ENCODE measurements at places on chromosomes 3 and 15.

DNA sequence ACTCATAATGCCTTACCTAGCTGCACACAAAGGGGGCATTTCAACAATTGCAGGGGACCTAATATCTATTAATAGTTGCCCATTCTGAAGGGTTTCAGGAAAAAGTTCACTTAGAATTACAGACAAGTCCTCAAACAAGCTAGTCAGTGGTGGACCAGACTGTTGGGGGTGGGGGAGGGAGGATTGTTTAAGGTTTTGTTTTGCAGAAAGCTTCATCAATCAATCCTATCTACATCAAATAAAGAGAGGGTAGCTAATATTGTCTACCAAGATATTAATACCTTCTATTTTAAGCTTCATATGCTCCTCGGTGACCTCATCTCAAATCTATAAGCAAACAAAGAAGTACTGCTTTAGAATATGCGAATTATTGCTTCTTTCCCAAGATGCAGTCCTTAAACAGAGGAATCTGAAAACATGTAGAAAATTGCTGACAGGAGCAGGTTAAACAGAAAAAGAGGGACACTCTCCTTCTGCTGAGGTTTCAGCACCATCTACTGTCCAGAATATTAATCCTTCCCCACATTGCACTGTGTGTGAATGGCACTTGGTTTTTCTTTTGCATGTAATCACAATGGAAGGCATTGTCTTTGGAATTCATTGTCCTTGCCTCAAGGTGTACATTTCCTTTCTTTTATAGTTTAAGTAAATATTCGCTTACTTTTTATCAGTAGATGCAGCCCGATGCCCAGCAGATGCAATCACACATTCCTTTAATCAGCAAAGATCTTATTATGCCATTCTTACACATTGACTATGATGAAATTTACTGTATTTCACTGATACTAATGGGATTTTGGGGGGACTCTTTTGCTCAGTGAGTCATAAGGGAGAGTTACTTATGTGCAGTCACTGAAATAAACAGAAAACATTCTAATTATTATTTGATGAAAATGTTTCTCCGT lies 94.7 kb downstream of the IL5RA start:
- no peak for DNase-seq

- no peak for DNase-seq
These were observed 47.1 kb upstream of the ANKRD28 start for GRCh38 chr3:15844889-15845288.

DNA sequence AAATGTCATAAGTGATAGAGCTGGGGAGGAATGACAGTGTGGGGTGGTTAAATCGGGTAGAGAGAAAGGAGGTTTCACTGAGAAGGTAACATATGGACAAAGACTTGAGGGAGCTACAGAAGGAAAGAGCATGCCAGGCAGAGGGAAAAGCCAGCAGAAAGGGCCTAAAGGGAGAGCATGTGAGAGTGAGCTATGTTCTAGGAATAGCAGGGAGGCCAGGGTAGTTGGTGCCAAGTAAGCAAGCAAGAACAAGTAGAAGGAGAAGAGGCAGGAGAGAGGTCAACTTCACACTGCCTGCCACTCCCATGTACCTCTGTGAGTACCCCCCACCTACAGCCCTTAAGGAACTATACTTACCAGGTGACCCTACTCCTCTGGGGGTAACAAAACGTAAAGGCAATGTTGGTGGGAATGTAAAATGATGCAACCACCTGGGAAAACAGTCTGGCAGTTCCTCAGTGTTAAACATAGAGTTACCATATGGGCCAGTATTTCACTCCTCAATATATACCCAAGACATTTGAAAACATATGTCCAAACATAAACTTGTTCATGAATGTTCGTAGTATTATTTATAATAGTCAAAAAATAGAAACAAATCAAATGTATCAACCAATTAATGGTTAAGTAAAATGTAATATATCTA lies 67.6 kb downstream of the SFMBT1 start:
- DNase-seq: no peak

DNA sequence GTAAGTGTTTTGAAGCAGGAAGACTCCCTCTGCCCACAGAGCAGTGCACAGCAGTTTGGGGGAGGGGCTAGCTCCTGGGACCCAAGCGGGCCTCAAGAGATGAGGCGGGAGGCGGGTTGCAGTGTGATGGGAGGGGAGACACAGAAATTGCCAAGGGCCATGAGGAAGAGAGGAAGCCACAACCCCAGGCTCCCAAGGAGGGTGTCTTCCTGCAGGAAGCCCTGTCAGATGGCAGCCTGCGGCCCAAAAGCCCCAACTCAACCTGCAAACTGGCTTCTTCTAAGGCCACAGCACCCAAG lies 7.3 kb upstream of the ISLR2 start:
- DNase-seq: no peak

DNA sequence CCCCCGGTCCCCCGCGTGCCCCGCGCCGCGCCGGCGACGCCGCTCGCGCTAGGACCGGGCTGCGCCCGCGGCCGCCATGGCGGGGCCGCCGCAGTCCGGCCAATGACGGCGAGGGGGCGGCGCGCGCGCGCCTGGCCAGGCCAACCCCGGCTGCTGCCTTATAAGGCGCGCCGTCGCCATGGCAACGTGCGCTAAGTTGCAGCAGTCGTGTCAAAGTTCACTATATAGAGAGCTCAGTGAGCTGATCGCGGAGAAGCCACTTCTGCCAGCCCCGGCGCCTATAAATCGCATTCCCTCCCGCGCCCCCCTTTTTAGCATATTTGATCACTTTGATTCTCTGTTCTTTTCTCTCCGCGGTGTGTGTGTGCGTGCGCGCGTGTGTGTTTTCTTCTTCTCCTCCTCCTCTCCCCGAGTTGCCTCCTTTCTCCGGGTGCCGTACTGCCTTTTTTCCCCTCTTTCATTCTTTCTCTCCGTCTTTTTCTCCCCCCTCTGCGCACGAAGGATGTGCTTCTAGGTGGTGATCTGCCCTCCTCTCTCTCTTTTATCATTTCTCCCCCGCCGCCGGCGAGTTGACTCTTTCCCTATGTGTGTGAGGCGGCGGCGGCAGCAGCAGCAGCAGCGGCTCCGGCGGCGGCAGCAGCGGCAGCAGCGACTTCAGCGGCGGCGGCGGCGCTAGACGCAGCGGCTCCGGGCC lies at the start of gene NR2F2:
TSS of gene NR2F2 (plus strand) at position 251 of the 694 bp plus-strand sequence. CDS start 1,406 bp downstream, outside the sequence.
- peak; percentile 99 for DNase-seq

GRCh38 chr3:96000966-96001365 lies 813.4 kb upstream of the EPHA6 start:
- DNase-seq: no peak

- DNase-seq: peak; percentile 63
These were observed 1071.9 kb downstream of the IGSF11 start for GRCh38 chr3:117962750-117963149.

GRCh38 chr3:2677501-2677900 lies 432.7 kb downstream of the IL5RA start:
- no peak for DNase-seq

DNA sequence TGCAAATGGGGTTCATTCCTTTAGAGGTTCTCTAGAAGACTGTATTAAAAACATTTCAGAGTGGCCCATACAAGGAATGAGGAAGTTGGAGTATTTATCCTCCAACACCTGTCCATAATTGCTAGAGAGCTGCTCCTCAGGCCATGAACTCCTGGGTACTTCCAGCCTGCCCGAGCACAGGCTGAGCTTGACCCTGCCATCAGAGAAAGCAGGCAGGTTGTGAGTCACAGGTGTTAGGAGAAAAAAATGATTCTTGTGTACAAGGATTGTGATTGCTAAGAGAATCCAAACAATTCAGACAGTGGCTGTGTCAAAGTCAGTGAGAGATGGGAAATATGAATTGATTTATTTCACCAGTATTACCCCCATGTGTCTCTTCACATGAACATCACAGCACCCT lies 156.8 kb upstream of the GADL1 start:
- DNase-seq: no peak

DNA sequence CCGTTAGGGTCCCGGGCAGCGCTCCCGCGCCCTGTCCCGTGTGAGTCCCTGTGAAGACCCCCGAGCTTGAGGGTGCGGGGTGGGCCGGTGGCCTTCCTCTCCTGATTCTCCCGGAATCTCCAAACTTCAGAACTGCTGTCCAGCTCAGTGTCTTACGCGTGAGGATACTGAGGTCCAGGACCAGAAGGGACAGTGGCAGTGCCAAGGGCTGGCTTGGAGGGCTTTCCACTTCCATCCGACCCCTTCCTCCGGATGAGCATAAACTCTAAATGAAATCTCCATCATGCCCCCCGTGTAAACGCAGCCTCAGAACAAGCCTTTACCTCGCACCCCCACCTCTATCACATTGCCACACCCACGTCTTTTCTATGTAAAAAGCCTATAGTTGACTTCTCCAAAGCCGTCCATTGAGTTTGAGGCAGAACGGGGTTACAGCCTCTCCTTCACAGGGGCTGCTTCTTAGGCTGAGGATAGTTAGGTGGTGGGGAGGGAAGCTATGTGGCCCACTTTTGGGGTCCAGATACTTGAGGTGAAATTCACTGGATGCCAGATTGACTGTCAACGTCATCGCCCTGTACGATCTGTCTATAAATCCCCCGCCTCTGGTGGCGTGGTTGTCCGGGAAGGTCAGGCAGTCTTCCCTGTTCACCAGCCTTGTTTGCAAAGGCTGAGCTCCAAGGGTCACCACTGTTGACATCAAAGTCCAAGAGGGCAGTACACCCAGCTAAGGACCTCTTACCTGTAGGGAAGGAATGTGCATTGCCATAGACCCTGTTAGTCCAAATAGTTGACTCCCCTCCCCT lies 1.1 kb downstream of the EDEM1 start:
- peak; percentile 27 for DNase-seq

- no peak for DNase-seq
These were observed 310.4 kb upstream of the NR2F2 start for GRCh38 chr15:96020133-96020532.

DNA sequence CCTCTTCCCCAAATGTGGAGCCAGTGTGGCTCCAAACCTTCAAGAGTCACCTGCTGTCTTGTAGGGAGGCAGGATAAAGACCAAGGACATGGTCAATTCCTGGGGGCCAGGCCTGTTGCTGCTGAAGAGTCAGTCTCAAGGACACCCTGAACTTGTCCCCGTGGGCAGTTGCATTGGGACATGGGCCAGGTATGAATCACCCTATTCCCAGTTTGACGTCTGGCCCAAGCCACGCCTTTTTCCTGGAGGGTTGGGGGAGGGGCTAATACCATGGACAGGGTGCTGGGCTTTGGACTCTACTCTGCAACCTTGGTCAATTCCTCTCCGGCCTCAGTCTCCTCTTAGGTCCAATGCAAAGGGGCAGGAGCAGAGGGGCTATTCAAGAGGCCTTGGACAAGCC lies 10.4 kb downstream of the ATP2B2 start:
- peak; percentile 17 for DNase-seq

- DNase-seq: no peak
These were observed 10.2 kb downstream of the RAF1 start for GRCh38 chr3:12653747-12654146.

GRCh38 chr15:90901175-90902039 lies 1.7 kb upstream of the MAN2A2 start:
- no peak for DNase-seq

DNA sequence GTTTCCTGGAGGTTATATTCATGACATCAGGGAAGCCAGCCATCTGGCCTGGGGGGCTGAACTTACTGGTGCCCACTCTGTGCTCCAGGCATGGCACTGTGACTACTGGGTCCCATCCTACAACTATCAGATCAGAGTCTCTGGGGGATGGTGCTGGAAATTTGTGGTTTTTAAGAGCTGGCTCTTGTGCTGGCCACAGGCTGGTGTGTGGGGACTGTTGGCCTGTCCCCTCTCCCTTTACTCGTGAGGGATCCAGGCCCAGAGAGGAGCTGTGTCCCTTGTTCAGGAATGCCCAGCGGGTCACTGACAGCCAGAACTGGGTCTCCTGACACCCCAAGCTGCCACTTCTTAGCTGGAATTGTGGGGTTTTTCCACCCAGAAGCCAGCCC lies 44.5 kb upstream of the SEC22A start:
- no peak for DNase-seq

- DNase-seq: no peak
These were observed 43.7 kb downstream of the MECOM start for GRCh38 chr3:169619793-169620192.

DNA sequence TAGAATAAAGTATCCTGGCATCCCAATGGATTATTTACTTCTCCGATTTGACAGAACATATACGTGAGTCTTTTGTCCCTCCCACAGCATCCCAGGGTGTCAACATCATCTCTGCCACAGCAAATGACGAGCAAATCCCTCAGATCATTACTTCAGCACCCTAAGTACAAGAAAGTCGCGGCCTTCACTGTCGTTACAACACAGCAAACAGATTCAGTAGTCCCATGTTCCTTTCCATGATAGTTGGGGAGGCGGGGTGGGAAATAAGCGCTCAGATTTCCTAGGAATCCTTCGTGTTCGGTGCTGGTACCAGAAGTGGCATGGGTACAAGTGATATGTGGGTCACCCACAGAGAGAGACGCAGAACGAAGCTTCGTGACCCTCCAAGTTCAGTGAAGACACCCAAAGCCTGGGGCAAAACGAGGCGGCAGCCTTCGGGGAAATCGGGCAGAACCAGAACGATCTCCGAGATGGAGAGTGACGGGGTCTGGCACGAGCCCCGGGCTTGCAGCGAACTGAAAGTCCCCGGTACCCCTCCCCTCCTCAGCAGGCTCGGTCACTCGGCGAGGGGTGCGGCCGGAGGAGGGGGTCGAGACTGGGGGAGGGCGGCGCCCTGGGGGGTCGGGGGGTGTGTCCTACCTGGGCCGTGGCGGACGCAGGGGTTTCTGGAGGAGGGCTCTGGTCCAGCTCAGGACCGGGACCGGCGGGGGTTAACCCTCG lies 619 bp downstream of the TTBK2 start:
- peak; percentile 34 for DNase-seq

DNA sequence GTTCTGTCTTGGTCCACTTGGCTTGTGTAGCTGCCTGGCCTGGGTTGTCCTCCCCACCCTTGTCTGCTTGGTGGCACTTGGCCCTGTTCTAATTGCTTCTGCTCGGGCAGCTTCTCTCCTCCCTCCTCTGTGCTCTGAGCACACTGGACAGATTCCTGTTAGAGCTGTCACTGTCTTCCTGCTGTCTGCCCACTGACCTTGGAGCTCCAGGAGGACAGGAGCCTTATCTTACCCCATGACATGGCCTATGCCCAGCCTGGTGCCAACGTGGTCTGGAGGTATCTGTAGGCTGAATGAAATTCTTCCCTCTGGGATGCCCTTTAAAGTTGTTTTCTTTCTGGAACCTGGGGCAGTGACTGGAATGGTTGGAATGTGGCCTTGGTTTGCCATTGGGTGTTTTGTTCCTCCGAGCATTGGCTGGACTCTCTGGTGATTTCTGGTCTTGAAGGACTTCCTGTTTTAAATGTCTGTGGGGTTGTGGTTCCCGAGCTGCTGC lies 94.1 kb downstream of the FAM43A start:
- peak; percentile 9 for DNase-seq

GRCh38 chr3:128970740-128971047 lies 23.2 kb downstream of the CFAP92 start:
- DNase-seq: no peak

Measured in fibroblast of skin of right biceps (primary cell).